ENCODE measurements at places on chromosomes 13 and 19.

DNA sequence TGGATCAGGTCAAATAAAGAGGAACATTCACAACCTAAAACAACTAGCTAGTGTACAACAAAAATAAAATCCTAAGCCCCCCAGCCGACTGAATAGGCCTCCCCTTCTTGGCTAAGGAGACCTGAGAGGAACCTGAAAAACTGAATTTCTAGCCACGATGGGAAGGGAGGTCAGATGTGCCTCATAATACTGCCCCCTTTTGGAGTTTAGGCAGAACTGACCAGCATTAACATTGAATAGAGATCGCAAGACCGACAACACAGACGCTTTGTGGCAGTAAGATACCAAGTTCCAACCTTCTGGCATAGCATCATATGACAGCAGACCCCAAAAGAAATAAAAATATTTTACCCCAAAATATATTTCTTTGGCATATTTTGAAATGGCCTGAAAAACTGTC lies 15.9 kb downstream of the CBY2 start:
- DNase-seq = no peak

DNA sequence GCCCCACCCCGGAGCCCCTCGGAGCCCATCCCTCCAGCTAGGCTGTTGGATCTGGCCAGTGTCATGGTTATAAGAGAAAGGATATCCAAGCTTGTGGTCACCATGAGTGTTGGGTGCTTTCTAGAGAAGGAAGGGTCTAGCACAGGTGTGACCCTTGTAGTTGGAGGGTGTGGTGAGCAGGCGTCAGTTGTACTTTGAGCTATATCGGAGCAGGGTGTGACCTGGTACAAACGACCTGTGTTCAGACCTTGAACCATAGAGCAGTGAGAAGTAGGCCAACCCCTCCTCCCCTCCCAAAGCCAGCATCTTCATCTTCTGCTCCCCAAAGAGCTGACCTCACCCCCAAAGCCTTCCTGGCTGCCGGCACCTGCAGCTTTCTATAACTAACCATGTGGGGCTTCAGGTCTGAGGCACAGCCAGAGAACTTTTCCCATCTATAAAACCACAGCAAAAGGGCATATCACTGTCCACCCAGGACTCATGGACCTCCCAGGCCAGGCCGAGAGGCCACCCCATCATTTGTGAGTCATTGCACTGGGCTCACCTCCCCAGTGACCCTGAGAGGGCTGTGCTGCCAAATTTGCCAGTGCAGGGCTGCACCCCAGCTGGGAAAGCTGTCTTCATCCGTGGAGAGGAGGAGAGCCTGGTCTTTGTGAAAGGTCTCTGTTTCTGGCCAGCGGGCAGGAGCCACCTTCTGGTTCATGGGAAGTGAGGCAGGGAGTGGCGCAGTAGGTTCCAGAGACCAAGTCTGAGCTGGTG lies 14.2 kb downstream of the RAB8A start:
- DNase-seq = no peak

GRCh38 chr13:112111239-112111857 lies 44.4 kb downstream of the SOX1 start:
- DNase-seq = no peak

DNA sequence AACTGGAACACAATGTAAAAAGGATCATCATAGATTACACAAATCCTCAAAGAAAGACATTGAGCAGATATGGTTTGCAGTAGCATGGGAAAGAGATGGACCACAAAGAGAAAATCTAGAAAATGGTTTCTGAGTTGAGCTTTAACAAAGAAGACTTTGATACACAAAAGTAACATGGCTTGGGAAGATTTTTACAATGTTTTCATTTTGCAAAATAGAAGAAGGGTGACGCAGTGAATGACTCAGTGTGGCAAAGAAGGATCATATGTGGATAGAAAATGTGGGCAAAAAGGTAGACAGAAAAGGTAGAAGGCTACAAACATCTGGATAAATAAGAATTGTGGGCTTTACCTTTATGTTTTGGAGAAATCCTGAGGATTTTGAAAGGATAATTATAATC lies 1220.5 kb downstream of the PCDH17 start:
- no peak for DNase-seq

GRCh38 chr13:44231786-44232516 lies 141.7 kb upstream of the SERP2 start:
- DNase-seq = no peak

DNA sequence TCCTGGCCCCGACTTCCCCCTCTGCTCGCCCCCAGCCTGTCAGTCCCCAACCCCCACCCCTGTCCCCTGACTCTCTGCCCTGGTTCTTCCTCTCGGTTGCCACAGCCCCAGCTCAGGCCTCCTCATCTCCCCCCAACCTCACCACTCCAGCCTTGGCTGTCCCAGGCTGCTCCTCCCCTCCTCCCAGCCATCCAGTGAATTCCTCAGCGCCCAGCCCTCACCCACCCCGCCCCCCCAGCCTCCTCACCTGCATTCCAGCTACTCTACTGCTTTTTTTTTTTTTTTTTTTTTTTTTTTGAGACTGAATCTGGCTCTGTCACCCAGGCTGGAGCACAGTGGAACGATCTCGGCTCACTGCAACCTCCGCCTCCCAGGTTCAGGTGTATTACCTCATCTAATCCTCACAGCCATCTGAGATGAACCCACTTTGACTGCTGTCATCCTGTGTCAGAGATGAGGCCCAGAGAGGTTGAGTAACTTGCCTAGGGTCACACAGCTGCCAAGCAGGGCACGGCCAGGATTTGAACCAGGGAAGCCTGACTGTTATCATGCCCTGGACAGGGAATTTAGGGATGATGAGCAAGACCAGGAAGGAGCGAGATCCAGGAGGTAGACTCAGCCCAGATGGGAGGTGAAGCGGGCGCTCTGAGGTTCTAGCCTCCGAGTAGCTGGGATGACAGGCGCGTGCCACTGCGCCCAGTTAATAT lies 2.6 kb downstream of the SULT2B1 start:
- DNase-seq = no peak

- DNase-seq = peak; percentile 24
Observed at GRCh38 chr19:34428549-34429285, 536 bp downstream of the UBA2 start.

DNA sequence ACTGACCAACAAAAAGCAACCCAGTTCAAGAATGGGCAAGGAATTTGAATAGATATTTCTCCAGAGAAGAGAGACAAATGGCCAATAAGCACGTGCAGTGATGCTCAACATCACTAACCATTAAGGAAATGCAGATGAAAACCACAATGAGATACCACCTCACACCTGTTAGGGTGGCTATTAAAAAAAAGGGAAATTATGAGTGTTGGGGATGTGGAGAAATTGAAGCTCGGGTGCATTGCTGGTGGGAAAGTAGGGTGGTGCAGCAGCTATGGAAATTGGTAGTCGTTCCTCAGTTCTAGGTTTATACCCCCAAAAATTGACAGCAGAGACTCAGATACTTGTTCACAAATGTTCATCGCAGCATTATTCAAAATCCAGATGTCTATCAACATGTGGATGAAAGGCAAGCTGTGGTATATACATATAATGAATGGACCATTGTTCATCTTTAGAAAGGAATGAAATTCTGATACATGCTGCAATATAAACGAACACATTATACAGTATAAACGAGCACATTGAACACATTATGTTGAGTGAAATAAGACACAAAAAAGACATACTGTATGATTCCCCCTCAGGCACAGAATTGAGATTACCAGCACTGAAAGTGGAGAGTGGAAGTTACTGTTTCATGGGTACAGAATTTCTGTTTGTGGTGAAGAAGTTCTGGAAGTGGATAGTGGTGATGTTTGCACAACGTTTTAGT lies 927 bp downstream of the CHAMP1 start:
- peak; percentile 25 for DNase-seq

DNA sequence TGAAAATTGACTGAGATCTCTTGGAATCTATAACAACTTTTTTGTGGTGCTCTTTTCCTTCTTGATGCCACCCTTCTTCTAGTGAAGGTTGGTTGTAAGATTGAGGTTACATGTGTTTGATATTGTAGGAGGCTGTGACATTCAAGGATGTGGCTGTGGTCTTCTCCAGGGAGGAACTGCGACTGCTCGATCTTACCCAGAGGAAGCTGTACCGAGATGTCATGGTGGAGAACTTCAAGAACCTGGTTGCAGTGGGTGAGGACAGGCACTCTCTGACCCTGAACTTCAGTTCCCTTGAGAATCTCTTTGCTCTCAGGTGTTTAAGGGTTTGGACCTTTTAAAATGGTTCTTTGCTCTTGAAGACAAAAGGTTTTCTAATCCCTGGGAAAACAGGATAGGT lies 16.0 kb downstream of the ZNF227 start:
- DNase-seq = no peak
